ENCODE measurements at places on chromosomes 13 and 19.

DNA sequence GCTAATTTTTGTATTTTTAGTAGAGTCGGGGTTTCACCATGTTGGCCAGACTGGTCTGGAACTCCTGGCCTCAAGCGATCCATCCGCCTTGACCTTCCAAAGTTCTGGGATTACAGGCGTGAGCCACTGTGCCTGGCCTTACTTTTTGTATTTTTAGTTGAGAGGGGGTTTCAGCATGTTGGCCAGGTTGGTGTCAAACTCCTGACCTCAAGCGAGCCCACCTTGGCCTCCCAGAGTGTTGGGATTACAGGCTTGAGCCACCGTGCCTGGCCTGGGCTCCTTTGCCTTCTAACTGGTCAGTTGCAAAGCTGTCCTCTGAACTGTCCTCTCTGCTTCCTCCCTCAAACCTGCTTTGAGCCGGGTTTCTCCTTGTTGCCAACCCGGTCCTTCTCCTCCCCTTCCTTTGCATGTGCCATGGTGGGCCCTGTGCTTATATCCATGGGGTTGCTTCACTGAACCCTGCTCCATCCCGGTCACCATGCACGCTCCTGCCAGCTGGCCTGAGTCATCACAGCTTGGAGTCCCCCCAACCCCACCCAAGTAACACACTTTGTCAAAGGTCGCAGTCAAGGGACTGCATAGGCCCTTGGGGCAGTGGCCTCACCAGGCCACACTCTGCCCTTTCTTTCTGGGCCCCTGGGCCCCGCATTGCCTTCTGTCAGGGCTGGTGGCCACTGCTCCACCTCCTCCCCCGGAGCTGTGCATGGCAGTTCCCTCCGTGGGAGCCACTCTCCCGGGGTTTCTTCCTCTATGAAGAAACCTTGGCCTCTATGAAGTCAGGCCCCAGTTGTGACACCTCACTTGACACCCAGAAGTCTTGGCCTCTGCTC lies 21.2 kb downstream of the WTIP start:
- DNase-seq, result no peak

GRCh38 chr19:55623561-55623960 lies 805 bp downstream of the ZNF784 start:
- DNase-seq, result no peak

DNA sequence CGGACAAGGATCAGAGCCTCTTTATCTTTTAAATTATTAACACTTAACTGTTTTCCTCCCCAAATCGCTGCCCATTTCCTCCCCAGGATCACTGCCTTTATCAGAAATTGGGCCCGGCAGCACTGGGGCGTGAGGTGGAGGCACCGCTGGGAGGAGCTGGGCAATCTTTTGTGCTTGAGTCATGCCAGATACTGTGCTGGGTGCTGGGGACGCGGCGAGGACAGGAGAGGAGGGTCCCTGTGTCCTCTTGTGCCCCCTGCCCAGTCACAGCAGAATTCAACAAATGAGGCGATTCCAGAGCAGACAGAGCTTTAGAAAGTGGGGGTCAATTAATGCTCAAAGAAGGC lies 347.8 kb downstream of the ZNF536 start:
- DNase-seq, result no peak

DNA sequence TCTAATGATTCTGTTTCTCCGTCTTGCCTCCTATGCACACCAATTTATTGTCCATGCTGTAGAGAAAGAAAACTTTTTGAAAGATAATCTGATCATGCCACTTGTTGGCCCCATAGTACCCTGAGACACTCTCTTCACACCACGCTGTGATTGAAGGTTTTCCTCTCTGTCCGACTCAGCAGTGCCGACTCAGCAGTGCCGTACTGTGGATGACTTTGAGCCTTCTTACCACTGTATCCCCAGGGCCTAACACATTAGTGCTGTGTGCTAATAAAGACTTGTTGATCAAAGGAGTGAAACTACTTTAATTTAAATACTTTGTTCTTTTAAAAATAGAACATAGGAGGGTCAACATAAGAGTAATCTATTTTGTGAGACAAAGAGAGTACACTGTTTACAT lies 429.6 kb downstream of the KLF12 start:
- DNase-seq, result no peak

GRCh38 chr13:112940236-112940635 lies 28.8 kb upstream of the MCF2L start:
- DNase-seq, result no peak
